Naive thymus-derived CD8-positive, alpha-beta T cell (primary cell): ENCODE measurements at places on chromosomes 13 and 19. TPM values are rescaled to one million over a fixed set of nuclear protein-coding genes. Genes with fewer than 3 reads are reported as not detected.
A peak's percentile ranks its signal among the peaks of the same experiment; 100 is the strongest.

- DNase-seq, result no peak
Measured at GRCh38 chr19:15371119-15371518, 8.5 kb downstream of the AKAP8 start.

DNA sequence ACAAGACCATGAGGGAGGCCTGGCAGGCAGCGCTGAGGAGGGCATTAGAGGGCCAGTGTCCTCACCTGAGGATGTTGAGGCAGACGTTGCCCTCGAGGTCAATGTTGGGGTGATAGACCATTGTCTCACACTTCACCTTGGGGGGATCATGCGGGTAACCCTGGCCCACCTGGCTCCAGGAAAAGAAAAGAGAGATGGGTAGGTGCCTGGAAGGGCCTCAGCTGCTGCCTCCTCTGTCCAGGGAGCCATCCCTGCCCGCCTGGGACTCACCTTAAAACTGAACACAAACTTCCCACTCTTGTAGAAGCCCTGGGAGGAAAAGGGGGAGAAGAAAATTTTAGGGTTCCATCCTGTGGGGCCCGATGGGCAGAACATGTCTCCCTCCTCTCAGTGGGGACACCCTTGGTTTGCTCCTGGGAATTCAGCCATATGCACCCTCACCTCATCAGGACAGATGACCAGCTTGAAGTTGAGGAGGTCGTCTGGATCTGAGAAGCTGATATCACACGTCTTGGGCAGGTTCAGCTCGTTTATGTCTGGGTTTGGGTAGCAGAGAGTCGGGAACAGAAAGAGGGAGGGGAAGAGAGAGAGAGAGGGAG, 1.7 kb downstream of the UBE2M start:
- DNase-seq, result no peak

DNA sequence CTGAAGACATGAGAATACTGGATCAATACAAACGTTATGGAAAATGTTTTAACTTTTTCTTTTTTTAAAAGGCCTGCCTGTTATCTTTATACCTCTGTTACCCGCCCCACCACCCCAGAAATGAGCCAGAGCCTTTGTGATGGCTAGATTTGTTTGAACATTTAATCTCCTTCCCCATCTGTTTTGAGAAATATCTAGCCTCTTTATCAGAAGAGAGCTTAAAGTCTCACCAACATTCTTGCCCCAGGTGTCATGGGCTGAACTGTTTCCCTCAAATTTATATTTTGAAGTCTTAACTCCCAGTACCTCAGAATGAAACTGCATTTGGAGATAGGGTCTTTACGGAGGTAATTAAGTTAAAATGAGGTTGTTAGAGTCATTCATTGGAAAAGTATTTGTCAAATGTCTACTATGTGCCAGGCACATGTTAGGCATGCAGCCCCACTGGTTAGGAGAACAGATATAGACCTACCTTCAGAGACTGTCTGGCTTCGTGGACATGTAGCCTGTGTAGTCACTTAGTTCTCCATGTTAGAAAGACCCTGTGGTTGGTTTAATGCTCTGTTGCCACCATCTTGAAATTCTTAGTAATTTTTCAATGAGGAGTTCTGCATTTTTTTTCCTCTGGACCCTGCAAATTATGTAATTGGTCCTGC, 6.3 kb upstream of the RB1 start:
- DNase-seq, result no peak

DNA sequence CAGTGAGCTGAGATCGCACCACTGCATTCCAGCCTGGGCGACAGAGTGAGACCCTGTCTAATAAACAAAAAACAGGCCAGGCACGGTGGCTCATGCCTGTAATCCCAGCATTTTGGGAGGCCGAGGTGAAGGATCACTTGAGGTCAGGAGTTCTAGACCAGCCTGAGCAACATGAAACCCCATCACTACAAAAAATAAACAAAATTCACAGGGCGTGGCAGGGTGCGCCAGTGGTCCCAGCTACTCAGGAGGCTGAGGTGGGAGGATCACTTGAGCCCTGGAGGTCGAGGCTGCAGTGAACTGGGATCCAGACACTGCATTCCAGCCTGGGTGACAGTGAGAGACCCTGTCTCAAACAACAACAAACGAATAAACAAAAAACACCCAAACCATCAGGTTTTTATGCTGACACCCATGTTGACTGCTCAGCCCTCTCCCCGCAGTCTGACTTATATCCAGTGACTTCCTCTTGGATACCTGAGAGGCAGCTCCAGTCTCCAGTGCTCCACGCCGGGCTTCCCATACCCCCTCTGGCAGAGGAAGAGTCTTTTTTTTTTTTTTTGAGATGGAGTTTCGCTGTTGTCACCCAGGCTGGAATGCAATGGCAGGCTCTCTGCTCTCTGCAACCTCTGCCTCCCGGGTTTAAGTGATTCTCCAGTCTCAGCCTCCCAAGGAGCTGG, 17.7 kb downstream of the WTIP start:
- no peak for DNase-seq

- DNase-seq, result no peak
Measured at GRCh38 chr13:111590796-111591195, 270.4 kb downstream of the TEX29 start.

DNA sequence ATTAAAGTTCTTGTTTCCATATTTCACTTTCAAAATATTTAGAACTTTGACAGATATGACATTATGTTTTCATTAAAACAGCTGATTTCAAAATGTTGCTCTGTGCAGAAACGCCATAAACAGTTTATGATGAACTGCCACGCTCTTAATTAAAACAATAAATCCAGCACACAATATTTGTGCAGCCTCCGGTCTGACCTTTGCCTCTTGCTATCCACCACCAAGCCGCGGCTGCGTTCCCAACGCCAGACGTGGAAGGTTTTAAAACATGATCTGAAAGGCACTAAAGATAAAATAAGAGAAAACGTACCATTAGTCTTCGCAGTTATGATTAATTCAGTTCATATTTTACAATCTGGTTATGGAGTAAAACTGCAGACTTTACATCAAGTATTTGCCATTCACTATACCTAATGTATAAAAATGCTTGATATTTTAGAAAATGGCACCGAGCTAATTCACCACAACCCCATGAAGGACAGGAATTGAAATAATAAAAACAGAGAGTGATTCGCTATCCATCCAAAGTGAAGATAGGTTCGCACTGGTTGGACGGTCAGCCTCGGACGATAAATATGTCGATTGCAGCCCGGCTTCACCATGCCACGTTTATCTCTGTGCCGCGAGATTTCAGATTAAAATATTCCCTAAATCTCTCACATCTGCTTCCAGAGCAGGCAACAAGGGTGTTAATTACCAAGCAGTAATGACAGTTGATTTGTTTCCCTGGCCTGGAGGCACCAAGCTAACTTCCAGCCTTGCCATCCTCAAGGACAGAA, 103.3 kb upstream of the ZNF507 start:
- DNase-seq, result no peak

- peak; percentile 51 for DNase-seq
Measured at GRCh38 chr19:35644987-35645679, 3.0 kb upstream of the COX6B1 start.

DNA sequence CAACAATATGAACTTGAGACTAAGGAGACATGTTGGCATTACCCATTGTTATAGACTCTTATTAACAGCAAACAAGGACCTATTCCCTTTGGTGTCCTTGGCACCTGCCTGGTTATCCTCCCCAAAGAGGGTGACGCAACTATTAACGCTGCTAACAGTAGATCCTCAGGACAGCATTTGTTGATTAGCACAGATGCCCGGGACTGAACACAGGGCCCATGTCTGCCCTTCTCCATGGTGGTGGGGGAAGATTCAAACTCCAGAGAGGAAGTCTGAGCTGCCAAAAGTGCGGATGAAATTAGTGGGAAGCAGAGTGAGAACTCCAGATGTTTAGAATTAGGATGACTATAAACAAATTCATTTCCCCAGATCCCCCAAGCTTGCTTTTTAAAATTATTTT, 101.2 kb upstream of the RAP2A start:
- no peak for DNase-seq

- no peak for DNase-seq
Measured at GRCh38 chr19:51489113-51489512, 10.8 kb downstream of the CEACAM18 start.

DNA sequence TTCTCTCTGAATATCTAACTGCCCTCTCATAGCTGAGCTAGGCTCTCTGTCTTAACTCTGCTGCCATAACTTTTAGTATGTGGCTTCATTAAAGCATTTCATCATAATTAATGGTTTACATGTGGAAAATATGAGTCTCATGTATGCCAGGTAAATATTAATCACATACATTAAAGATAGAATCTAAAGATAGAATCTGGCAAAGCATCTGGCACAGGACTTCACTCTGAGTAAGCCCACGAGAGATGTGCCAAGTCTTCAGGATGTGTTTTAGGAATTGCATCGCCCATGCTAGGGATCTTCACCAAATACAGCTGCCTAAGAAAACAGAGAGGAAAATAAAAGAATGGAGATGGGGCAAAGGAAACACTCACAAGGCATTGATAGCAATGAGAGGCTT, 285.8 kb downstream of the DIAPH3 start:
- no peak for DNase-seq

GRCh38 chr13:112933649-112934048, 35.4 kb upstream of the MCF2L start:
- no peak for DNase-seq

- DNase-seq, result no peak
Measured at GRCh38 chr13:27921421-27921960, 1.7 kb downstream of the PDX1 start.

DNA sequence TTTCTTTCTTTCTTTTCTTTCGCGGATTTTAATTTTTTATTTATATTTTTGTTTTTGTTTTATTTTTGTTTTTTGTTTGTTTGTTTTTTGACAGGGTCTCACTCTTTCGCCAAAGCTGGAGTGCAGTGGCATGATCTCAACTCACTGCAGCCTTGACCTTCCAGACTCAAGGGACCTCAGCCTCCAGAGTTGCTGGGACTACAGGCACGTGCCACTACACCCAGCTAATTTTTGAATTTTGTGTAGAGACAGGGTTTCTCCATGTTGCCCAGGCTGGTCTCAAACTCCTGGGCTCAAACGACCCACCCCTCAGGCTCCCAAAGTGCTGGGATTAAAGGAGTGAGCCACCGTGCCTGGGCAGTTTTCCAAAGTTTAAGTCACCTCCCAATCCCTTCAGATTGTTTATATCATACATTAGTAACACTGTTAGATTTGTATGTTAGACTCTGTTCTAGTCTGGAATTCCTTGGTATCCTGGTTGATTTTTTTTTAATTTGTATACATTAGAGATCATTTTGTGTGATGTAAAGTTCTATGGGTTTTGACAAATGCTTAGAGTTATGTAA, 597.3 kb downstream of the DCT start:
- no peak for DNase-seq

- DNase-seq, result peak; percentile 77
Measured at GRCh38 chr19:29660835-29661234, 4.4 kb upstream of the PLEKHF1 start.

GRCh38 chr19:16261584-16262368, 62.9 kb upstream of the KLF2 start:
- no peak for DNase-seq

- DNase-seq, result no peak
Measured at GRCh38 chr13:99374169-99374991, 67.2 kb upstream of the GPR183 start.

DNA sequence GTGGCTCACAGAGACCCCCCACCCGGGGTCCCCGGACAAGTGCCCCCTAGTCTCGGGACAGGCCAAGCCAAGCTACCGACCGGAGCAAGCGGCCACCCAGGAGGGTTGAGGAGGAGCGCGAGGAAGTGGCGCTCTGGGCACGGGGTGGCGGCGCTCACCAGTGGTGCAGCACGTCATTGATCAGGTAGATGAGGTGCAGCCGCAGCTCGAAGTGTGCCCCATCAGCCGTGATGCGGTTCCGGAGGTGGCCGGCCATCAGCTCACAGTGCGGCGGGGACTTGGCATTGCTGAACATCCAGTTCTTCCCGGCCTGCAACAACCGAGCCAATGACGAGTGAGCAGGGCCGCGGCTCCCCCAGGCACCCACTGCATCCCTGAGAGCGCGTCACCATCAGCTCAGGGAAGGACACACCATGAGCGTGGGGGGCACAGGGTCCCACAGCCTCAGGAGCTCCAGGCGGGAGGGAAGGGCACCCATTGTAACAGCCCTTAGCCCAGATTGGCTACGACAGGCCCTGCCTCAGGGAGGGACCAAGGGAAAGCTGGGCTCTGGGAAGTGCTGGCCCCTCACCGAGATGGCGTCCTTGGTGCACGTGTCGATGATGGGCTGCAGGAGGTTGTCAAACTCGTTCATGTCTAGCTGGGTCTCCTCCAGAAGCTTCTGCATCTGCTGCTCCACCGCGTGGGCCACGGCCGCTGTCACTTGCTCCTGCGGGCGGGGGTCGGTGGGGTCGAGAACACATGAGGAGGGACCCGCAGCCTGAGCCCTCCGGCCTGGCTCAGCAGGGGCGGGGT, 9.6 kb downstream of the CHERP start:
- no peak for DNase-seq

DNA sequence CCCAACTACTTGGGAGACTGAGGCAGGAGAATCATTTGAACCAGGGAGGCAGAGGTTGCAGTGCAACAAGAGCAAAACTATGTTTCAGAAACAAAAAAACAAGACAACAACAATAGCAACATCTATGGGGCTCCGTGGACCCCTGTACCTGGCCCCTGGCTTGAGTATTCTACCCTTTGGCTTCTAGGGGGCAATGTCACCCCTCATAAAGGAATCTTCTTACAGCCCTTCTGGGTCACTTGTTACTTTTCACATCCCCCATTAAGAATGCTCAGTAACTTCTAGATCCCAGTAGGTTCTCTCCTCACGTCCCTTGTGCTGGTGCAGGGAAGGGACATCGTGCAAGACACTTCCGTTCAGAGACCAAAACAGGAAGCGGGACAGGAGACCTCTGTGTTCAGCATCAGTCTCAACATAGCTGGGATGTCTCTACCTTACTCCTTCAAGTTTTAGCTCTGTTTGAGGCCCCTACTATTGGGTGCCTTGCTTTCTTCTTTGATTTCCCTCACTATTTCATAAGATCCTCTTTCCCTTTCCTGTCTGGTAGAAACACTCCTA, 218.1 kb upstream of the ARGLU1 start:
- DNase-seq, result no peak

DNA sequence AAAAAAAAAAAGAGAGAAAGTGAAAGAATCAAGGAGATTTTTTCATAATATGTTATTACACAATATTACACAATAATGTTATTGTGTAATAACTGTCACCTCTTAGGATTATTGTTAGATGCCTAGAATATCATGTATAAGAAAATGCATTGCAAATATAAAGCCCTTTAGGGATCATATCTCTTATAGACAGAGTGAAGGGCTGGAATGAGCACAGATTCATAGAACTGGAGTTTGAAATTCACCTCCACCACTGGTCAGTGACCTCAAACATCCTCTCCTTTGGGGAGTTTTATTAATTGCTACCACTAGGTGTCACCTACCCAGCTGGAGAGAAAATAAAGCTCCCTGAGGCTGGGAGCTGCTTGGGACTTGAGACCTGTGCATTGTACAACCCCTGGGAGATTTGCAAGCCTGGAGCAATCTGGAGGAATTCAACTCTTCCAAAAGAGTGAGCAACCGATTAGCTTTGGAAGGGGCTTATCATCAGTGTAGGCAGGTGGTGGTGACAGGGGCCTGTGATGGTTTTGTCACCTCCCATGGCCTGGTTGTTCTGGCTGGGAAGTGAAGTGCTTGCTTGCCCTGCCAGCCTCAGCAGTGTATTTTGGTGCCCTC, 30.3 kb upstream of the FRY start:
- no peak for DNase-seq

The APC2 gene
- total RNA-seq, result 0.08 TPM

The RFPL4AL1 gene
- total RNA-seq, result not detected

The WDR62 gene
- 2.5 TPM for total RNA-seq

The DZIP1 gene
- not detected for total RNA-seq

The CRLF1 gene
- not detected for total RNA-seq
